ENCODE measurements at places on chromosomes 12 and 14. TPM values are rescaled to one million over a fixed set of nuclear protein-coding genes. Genes with fewer than 3 reads are reported as not detected.

The NFE2 gene
- 1.5 TPM for total RNA-seq

The ATP23 gene
- total RNA-seq: 5.1 TPM

The CLEC14A gene
- total RNA-seq: not detected

The GLT8D2 gene
- total RNA-seq: 3.8 TPM

The KLHL33 gene
- total RNA-seq: 0.04 TPM

The TAPBPL gene
- total RNA-seq: 1.4 TPM

DNA sequence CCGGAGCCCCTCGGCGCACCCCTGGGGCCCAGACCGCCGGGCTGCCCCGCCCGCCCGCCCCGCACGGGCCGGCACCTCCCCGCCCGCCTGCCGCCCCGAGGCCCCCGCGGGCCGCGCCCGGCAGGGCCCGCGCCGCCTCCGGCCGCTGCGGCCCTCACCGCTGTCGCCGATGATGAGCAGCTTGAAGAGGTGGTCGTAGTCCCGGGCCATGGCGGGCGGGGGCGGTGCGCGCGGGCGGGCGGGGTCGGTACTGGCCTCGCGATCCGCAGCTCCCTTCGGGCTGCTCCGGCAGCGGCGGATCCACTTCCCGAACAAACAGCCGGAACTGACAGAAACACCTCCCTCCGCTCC, at the start of gene RAB35:
Gene RAB35 (minus strand): TSS at position 313 of the 351 bp plus-strand sequence. CDS start 103 bp downstream, at position 210.
- peaks cover 16% of the 10 kb centered on the region for H3K36me3 ChIP-seq
- DNase-seq: no peak
- H3K4me3 ChIP-seq: peak within 1 kb of the TSS; percentile 89
- H3K4me1 ChIP-seq: peaks cover 6% of the 10 kb centered on the region

GRCh38 chr14:50402965-50403364, 6.3 kb upstream of the CDKL1 start:
- H3K36me3 ChIP-seq: peaks cover 6% of the 10 kb centered on the region
- H3K4me1 ChIP-seq: 0 out of 2 replicates have a peak, but pooled peaks cover 2% of the 10 kb centered on the region
- no peaks in the 10 kb centered on the region for H3K27me3 ChIP-seq

GRCh38 chr14:68787092-68787992, 5.5 kb downstream of the ZFP36L1 start:
- no peaks in the 10 kb centered on the region for H3K27me3 ChIP-seq
- DNase-seq: peak; percentile 58
- peak overlapping the region; percentile 26 for H3K4me3 ChIP-seq
- H3K27ac ChIP-seq: peak overlapping the region; percentile 6
- peaks cover 49% of the 10 kb centered on the region for H3K36me3 ChIP-seq

- no peaks in the 10 kb centered on the region for H3K4me1 ChIP-seq
- no peaks in the 10 kb centered on the region for H3K27me3 ChIP-seq
- no peaks in the 10 kb centered on the region for H3K36me3 ChIP-seq
- no peak for DNase-seq
Measured at GRCh38 chr12:59677857-59678256, 82.0 kb downstream of the SLC16A7 start.

GRCh38 chr14:71690478-71690877, 241.8 kb upstream of the RGS6 start:
- H3K27ac ChIP-seq: no peak overlapping the region
- no peak for DNase-seq
- no peak overlapping the region for H3K4me3 ChIP-seq
- no peaks in the 10 kb centered on the region for H3K4me1 ChIP-seq
- H3K27me3 ChIP-seq: no peaks in the 10 kb centered on the region

DNA sequence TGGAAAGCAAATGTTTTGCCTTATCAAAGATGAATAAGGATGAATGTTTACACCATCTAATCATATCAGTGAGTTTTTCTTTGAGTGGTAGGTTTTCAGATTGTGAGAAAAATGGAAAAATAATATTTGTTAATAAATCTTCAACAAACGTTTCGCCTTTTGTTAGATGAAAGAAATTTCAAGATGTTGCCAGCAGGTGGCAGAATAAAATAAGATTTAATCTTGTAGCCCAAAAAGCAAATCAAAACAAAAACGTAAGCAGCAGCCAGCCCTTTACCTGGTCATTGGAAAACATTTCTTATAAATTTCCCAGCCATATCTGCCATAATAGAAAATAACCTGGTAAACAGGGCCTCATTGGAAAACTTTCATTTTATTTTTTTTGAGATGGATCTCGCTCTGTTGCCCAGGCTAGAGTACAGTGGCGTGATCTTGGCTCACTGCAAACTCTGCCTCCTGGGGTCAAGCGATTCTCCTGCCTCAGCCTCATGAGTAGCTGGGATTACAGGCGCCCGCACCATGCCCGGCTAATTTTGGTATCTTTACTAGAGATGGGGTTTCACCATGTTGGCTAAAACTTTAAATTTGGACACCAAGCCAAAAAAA, 15.4 kb upstream of the TMEM120B start:
- H3K4me3 ChIP-seq: no peak overlapping the region
- H3K27ac ChIP-seq: no peak overlapping the region
- no peaks in the 10 kb centered on the region for H3K27me3 ChIP-seq

- H3K27me3 ChIP-seq: no peaks in the 10 kb centered on the region
- peaks cover 1% of the 10 kb centered on the region for H3K36me3 ChIP-seq
- H3K27ac ChIP-seq: no peak overlapping the region
Measured at GRCh38 chr12:126160912-126161311, 1095.7 kb downstream of the AACS start.

GRCh38 chr12:11880381-11880780, 190.4 kb upstream of the BCL2L14 start:
- H3K4me3 ChIP-seq: no peak overlapping the region
- no peak for DNase-seq
- H3K36me3 ChIP-seq: peaks cover 5% of the 10 kb centered on the region
- H3K27me3 ChIP-seq: no peaks in the 10 kb centered on the region
- peaks cover 5% of the 10 kb centered on the region for H3K4me1 ChIP-seq

GRCh38 chr12:104197264-104197663, 18.3 kb upstream of the TXNRD1 start:
- no peaks in the 10 kb centered on the region for H3K27me3 ChIP-seq
- no peak for DNase-seq
- H3K4me1 ChIP-seq: no peaks in the 10 kb centered on the region
- H3K27ac ChIP-seq: no peak overlapping the region
- peaks cover 3% of the 10 kb centered on the region for H3K36me3 ChIP-seq

DNA sequence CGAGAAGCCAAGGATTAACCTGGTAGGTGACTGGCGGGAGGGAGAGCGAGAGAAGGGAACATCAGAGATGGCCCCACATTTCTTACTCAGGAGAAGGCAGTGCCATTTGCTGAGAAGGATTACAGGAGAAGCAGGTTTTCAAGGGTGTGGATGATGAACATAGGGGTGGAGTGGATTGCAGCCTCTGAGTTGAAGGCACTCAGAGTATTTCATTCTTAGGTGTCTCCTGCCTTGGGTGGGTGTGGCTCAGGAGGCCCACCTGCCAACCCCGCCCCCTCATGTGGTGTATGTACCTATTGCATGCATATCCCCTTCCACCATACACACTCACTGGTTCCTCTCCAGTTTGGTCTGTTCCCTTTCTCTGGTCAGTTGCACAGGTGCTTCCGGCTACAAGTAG, 6.3 kb downstream of the ESPL1 start:
- no peaks in the 10 kb centered on the region for H3K27me3 ChIP-seq
- no peak overlapping the region for H3K4me3 ChIP-seq
- peaks cover 50% of the 10 kb centered on the region for H3K36me3 ChIP-seq
- no peak overlapping the region for H3K27ac ChIP-seq

- H3K27me3 ChIP-seq: no peaks in the 10 kb centered on the region
- no peaks in the 10 kb centered on the region for H3K36me3 ChIP-seq
- H3K4me1 ChIP-seq: peaks cover 3% of the 10 kb centered on the region
- no peak overlapping the region for H3K27ac ChIP-seq
- no peak overlapping the region for H3K4me3 ChIP-seq
- peak; percentile 72 for DNase-seq
Measured at GRCh38 chr14:36069535-36069900, 107.0 kb downstream of the PTCSC3 start.

GRCh38 chr14:26841920-26842741, 244.3 kb upstream of the NOVA1 start:
- H3K27me3 ChIP-seq: no peaks in the 10 kb centered on the region
- no peak overlapping the region for H3K27ac ChIP-seq
- no peaks in the 10 kb centered on the region for H3K36me3 ChIP-seq

DNA sequence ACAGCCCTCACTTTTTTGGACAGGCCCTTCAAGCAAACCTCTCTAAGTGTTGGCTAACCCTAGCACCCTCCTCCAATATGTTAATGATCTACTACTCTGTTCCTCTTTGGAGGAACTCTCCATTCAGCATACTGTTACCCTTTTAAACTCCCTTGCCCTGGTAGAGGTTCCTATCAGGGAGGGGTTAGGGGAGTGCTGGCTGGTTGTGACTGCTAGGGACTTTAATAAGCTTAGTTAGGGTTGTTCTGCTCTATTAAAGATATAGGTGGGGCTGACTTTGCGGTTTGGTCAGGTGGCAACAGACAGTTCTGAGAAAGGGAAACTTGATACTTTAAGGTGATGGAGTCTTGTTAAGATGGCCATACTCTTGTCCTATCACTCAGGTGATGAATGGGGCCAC, 301.5 kb upstream of the FBXO33 start:
- no peaks in the 10 kb centered on the region for H3K4me1 ChIP-seq
- no peak overlapping the region for H3K27ac ChIP-seq
- H3K4me3 ChIP-seq: no peak overlapping the region
- H3K27me3 ChIP-seq: no peaks in the 10 kb centered on the region
- H3K36me3 ChIP-seq: peaks cover 4% of the 10 kb centered on the region
- no peak for DNase-seq

DNA sequence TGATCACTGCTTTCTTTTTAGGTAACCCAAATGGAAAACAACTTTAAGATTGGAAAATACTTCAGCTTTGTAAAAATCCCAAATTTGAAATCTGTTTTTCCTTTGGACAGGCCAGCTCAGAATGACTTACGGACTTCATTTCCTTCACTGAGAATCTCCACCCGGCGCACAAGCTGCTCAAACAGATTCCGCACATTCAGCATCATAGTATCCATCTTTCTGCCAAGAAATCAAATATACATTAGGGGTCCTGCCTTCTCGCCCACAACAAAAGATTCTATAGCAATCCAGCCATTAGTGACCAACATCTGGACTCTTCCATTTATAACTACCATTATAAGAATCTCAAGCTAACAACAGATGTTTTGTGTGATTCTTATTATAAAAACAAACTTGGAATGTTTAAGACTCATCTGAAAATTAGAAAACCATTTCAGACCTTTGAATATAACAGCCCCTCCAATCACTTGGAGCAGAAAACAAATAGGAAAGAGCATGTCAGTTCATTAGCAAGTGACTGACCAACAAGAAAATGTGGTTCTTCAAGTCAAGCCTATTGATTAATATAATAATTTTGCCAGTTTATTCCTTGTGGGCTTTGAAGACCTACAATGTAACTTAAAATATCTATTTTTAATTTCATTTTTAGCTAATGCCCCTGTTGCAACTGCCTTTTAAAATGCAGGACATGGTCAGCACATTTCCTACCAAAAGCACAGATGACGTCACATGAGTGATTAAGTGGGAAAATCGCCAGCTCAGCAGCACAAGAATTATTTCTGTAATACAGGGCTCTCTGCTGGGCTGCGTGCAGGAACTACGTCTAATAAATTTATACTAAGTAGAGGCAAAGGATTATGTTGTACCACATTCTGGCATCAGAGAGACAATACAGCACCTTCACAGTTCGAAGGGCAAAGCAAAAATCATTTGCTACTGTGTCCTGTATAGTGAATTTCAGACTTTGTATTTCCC, 8.5 kb downstream of the RACGAP1 start:
- peaks cover 21% of the 10 kb centered on the region for H3K36me3 ChIP-seq
- H3K4me3 ChIP-seq: no peak overlapping the region

- H3K27ac ChIP-seq: no peak overlapping the region
- no peaks in the 10 kb centered on the region for H3K27me3 ChIP-seq
- DNase-seq: no peak
- H3K4me1 ChIP-seq: peaks cover 4% of the 10 kb centered on the region
- peaks cover 19% of the 10 kb centered on the region for H3K36me3 ChIP-seq
- H3K4me3 ChIP-seq: no peak overlapping the region
Measured at GRCh38 chr14:91227183-91227628, 17.3 kb downstream of the GPR68 start.

GRCh38 chr12:95085612-95086011, 12.2 kb upstream of the NR2C1 start:
- H3K4me3 ChIP-seq: no peak overlapping the region
- H3K27ac ChIP-seq: no peak overlapping the region
- H3K36me3 ChIP-seq: peaks cover 60% of the 10 kb centered on the region

- peak overlapping the region; percentile 79 for H3K4me3 ChIP-seq
- H3K4me1 ChIP-seq: no peaks in the 10 kb centered on the region
- peaks cover 9% of the 10 kb centered on the region for H3K36me3 ChIP-seq
- peak; percentile 73 for DNase-seq
Measured at GRCh38 chr12:132190012-132190755, 45.9 kb downstream of the NOC4L start.

- peaks cover 59% of the 10 kb centered on the region for H3K36me3 ChIP-seq
- no peak overlapping the region for H3K4me3 ChIP-seq
- H3K27me3 ChIP-seq: no peaks in the 10 kb centered on the region
Measured at GRCh38 chr12:50006754-50007442, 18.4 kb downstream of the RACGAP1 start.

DNA sequence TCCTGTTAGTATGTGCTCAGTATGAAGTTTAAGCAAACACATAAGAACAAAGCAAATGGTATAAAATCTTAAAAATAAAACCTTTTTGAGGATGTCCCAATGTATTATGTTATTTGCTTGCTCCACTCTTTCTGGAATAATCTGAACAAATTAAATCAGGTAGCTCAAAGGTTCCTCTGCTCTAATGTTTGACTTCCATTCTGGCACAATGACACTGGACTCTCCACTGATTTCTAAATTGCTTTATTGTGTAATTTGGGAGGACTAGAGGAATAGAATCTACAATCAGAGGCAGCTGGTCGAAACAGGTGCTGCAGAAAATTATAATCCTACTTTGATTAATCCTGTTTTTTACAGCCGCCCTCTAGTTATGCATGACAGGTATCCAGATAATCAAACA, 523.7 kb upstream of the FOXG1 start:
- H3K36me3 ChIP-seq: peaks cover 8% of the 10 kb centered on the region
- no peak for DNase-seq
- H3K4me1 ChIP-seq: no peaks in the 10 kb centered on the region
- no peak overlapping the region for H3K4me3 ChIP-seq

DNA sequence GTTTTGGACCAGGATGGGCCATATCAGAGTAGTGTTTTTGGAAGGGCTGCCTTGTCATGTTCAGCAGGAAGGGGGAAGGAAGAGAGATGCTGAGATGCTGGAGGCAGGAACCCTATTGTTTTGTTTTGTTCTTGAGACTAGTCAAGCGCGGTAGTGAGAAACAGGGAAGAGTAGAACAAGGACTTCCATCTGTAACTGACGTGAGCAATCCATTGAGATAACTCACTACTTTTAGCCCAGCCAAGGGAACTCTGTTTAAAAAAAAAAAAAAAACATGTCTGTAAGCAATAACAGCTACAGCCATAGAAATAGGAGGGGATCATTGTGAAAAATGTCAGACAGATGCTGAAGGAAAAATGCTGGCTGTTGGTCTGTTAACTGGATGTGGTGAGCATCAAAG, 34.0 kb downstream of the CD9 start:
- no peak for DNase-seq
- no peak overlapping the region for H3K27ac ChIP-seq
- H3K4me3 ChIP-seq: no peak overlapping the region
- peaks cover 83% of the 10 kb centered on the region for H3K36me3 ChIP-seq

- no peak overlapping the region for H3K4me3 ChIP-seq
- H3K27me3 ChIP-seq: no peaks in the 10 kb centered on the region
- peaks cover 10% of the 10 kb centered on the region for H3K4me1 ChIP-seq
- no peak overlapping the region for H3K27ac ChIP-seq
- peaks cover 37% of the 10 kb centered on the region for H3K36me3 ChIP-seq
Measured at GRCh38 chr14:35401422-35402265, 2.9 kb downstream of the NFKBIA start.

GRCh38 chr14:74905595-74906142, 17.4 kb downstream of the RPS6KL1 start:
- H3K4me1 ChIP-seq: no peaks in the 10 kb centered on the region
- H3K4me3 ChIP-seq: no peak overlapping the region
- no peaks in the 10 kb centered on the region for H3K27me3 ChIP-seq
- peaks cover 23% of the 10 kb centered on the region for H3K36me3 ChIP-seq

Measured in H9 (cell line).